ENCODE measurements at places on chromosomes 4 and X. TPM values are rescaled to one million over a fixed set of nuclear protein-coding genes. Genes with fewer than 3 reads are reported as not detected.

- DNase-seq, result no peak
These were observed 44.3 kb upstream of the TBL1X start for GRCh38 chrX:9420275-9421265.

The MAPK10 gene
- 4.1 TPM for total RNA-seq

DNA sequence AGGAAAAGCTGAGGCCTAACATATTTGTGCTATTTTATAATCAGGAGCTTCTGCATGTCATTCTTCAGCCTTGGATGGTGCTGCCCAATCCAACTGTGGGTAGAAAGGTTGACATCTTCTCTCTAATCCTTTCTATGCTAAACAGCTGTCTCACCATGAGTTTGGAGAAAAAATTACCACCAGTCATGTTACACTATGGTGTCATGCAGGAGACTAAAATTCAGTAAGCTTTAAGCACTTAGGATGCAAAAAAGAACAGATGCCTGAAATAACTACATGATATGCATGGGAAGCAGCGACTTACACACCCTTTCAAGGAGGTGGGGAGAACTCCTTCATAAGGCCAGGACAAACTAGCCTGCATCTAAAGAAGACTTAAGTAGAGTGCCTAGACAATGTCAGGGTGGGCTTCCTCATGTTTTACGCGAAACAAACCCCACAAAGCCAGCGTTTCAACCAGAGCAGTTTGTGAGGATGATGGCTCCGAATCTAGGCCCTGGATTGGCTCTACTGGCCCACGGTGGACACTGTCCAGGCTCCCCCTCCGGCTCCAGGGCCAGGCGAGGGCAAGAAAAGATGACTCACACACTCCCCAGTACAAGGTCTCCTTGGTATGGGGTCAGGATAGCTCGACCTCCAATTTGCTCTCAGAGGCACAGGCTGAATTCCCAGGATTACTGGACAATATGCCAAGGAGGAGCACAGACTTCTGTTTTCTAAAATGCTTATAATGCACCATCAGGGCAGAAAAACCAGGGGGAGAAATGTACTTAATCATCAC lies 45.1 kb downstream of the STX18 start:
- DNase-seq, result no peak

- no peak for DNase-seq
These were observed 27.8 kb upstream of the TMEM164 start for GRCh38 chrX:109974906-109975655.

GRCh38 chr4:146435962-146436361 lies 85.8 kb downstream of the SLC10A7 start:
- no peak for DNase-seq

- DNase-seq, result no peak
These were observed 289.2 kb upstream of the MAD2L1 start for GRCh38 chr4:120355881-120356280.

DNA sequence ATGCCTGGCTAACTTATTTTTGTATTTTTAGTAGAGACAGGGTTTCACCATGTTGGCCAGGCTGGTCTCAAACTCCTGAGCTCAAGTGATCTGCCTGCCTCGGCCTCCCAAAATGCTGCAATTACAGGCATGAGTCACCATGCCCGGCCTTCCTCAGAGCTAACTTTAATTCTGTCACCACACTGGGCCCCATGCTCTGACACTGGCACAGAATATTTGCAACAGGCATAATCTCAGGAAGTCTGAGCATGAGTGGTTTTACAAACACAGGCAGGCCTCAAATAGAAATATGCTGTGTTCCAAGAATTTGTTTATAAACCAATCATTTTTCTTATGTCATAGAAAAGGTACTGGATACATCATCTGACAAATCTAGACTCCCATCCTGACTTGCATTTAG lies 32.7 kb upstream of the FAM9C start:
- DNase-seq, result no peak

- peak; percentile 79 for DNase-seq
These were observed 68.1 kb upstream of the NAP1L5 start for GRCh38 chr4:88765729-88766128.

The MAGED2 gene
- total RNA-seq, result 71.9 TPM

DNA sequence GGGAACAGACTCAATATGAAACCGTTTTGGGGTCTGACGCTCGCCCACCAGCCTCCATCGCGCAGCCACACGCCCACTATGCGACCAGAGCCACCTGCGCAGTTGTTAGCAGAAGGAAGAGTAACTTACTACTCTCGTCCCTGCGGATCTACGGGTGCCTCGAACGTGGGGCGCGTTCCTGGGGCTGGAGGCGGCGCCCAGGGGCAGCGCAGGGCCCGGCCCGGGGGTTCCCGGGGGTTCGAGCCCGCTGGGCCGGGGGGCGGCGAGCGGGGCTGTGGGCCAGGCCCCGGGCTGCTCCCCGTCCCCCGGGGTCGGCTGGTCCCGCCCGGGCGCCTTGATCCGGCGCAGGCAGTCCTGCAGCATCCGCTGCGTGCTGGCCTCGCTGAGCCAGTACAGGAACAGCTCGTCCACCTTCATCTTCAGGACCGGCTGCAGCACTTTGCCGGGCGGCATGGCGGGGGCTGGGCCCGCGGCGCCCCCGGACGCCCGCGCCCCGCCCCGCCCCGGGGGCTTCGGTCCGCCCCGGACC lies 404 bp downstream of the PPP2R3B start:
- no peak for DNase-seq

The RAB41 gene
- not detected for total RNA-seq

The CASP3 gene
- total RNA-seq, result 10.4 TPM

GRCh38 chr4:159382856-159383561 lies 280.1 kb downstream of the RAPGEF2 start:
- DNase-seq, result no peak

DNA sequence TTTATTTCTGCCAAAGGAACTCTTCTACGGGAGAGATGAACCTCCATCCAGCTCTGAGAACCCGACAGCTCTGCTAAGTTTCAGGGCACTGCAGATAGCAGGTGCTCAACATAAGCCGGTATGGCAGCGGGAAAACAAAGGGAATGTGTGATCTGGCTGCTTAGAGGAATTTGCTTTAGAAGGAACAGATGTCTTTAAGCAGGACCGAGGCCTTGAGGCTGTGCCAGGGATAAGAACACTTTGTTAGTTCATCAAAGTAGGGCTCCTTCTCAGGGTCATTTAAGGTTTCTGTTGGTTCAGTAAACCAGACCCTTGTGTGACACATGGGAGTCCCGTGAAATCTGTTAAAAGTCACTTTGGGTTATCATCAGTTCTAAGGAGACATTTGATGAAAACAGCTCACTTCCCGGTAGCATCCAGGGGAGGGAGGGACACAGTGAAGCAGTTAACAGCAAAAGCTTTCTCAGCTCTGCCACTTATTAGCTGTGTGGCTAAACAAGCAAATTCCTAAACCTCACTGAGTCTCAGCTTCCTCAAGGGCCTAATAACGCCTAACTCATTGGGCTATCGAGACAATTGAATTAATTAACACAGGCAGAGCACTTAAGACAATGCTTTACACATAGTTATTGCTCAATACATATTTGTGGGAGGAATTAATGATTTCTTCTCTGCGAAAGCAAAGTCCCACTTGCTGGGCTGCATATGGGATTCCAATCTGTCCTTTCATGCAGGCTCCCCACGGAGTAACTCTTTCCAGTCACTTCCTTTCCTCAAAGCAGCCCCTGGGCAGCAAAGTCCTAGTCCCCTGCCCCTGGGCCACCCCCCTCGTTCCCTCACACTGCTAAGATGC lies 2.9 kb upstream of the FTSJ1 start:
- no peak for DNase-seq

The RBM46 gene
- total RNA-seq, result not detected

The PRKX gene
- 3.8 TPM for total RNA-seq

DNA sequence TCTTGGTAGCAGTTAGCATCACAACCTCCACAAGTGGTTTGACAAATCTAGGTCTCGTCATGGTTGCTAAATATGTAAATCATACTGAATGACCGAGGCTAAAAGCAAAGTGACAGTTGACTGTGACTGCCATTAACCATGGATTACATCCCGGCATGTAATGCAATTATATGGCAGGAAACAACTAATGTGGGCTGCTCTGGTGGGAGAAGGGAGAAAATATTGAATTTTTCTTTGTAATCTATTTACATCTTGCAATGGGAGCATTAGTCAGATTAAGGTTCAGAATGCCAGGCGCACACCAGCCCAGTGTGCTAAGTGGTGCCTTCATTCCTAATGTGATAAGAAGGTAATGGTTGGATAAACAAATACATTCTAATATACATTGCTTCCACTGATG lies 35.8 kb downstream of the UNC5C start:
- DNase-seq, result no peak

GRCh38 chr4:176883681-176884418 lies 91.1 kb upstream of the VEGFC start:
- no peak for DNase-seq

- DNase-seq, result no peak
These were observed 2.3 kb upstream of the MID1IP1 start for GRCh38 chrX:38798956-38799355.

The QDPR gene
- 53.7 TPM for total RNA-seq

DNA sequence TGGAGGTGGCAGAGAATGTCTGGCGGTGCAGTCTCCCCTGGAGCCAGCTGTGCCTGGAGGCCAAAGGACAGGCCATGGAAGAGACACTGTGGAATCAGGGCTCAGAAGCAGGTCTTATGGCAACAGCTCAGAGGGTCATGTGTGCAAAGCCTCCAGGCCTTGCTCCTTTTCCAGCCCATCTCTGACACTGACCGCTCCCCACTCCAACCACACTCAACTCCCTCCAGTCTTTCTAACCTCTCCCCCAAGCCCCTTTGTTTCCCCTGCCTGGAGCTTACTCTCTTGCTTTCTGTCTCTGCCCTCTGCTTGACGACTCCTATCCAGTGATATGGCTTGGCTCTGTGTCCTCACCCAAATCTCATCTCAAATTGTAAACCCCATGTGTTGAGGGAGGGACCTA lies 34.2 kb upstream of the CRMP1 start:
- no peak for DNase-seq

The SLITRK4 gene
- total RNA-seq, result 0.38 TPM

GRCh38 chr4:1082215-1083182 lies 30.9 kb downstream of the RNF212 start:
- DNase-seq, result peak; percentile 67

DNA sequence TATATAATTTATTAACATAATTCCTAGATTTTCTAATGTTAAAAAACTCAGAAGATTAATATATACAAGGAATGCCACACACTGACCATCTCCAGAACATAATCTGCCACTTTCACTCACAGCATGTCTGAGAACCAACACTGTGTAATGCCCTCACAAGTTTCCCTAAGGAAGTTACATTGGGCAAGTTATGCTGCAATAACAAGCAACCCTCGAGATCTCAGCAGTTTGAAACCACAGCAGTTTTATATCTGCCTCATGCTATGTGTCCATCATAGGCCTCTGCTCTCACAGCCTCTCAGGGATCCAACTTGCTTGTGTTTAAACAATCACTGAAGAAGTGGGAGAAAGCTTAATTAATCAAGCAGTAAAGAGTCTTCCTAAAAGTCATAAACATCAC lies 250.0 kb upstream of the SLC7A11 start:
- no peak for DNase-seq

DNA sequence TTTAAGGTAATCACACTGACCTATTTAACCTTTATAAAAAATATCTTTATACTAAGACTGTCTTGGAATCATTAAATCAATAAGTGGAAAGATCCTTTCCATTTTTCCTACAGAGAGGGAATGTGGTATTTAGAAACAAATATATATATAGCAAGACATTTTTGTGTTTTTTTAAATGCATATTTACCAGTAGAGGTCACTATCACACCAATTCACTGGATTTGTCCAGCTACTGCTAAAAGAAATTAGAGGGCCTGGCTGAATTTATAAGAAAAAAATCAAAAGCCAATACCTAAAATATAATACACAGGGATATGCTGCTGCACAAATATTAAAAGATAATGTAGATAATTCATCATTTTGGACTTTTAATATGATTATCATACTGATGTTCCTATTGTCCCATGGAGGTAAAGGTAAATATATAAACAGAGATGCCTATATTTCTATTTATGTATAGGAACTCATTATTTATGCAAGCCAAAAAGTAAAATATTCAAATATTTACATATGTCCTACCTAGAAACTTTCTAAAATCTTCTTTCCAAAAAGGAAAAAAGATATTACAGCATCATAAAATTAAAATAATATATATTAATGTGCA lies 69.5 kb downstream of the PDE5A start:
- no peak for DNase-seq

- DNase-seq, result peak; percentile 22
These were observed 24.8 kb upstream of the AFAP1 start for GRCh38 chr4:7964459-7964858.

- DNase-seq, result no peak
These were observed 821.8 kb upstream of the AGA start for GRCh38 chr4:178264001-178264400.

The NLRP2B gene
- not detected for total RNA-seq

GRCh38 chr4:6435010-6435409 lies 37.4 kb downstream of the PPP2R2C start:
- no peak for DNase-seq

DNA sequence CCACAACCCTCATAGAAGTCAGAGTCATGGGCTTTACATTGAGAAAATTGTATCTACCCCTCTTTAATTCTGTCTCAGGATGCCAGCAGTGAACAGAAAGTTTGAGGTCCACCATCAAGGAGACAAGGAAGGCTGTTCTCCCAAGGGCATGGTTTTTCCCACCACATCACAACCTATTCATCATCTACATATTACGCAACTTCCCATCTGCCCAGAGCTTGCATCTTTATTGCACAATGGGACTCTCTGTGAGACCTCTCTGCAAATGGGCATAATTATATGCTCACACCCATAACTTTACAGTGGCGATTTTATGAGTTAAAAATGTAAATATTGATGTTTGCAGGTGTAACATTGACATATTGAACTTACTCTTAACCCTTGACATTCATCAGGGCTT lies 38.9 kb downstream of the PAGE2 start:
- DNase-seq, result no peak

GRCh38 chr4:125387770-125388169 lies 73.0 kb downstream of the FAT4 start:
- DNase-seq, result no peak

The MAGEA4 gene
- total RNA-seq, result not detected

- DNase-seq, result no peak
These were observed 29.1 kb upstream of the C1QTNF7 start for GRCh38 chr4:15398732-15399131.

GRCh38 chrX:103236296-103236695 lies 18.7 kb downstream of the TCEAL8 start:
- no peak for DNase-seq

Measured in Right ventricle myocardium inferior (tissue), 1 donor.